T-helper 17 cell (primary cell): ENCODE measurements at places on chromosomes 16 and 17. TPM values are rescaled to one million over a fixed set of nuclear protein-coding genes. Genes with fewer than 3 reads are reported as not detected.

CEP112 gene
- total RNA-seq = 4.3 TPM

HBQ1 gene
- not detected for total RNA-seq

DNAH9 gene
- total RNA-seq = not detected

FSCN2 gene
- total RNA-seq = 0.72 TPM

MYH1 gene
- total RNA-seq = not detected

CORO6 gene
- 2.6 TPM for total RNA-seq

CSH2 gene
- total RNA-seq = 3.6 TPM

MYL11 gene
- 1.8 TPM for total RNA-seq

DPEP3 gene
- total RNA-seq = 0.22 TPM

KRT16 gene
- not detected for total RNA-seq

NAGLU gene
- total RNA-seq = 12.5 TPM

MNT gene
- 92.9 TPM for total RNA-seq

SOX8 gene
- total RNA-seq = 1.1 TPM

PLA2G10 gene
- not detected for total RNA-seq
